Pancreas (tissue), 10 donors: ENCODE measurements at places on chromosomes 2 and 18.

DNA sequence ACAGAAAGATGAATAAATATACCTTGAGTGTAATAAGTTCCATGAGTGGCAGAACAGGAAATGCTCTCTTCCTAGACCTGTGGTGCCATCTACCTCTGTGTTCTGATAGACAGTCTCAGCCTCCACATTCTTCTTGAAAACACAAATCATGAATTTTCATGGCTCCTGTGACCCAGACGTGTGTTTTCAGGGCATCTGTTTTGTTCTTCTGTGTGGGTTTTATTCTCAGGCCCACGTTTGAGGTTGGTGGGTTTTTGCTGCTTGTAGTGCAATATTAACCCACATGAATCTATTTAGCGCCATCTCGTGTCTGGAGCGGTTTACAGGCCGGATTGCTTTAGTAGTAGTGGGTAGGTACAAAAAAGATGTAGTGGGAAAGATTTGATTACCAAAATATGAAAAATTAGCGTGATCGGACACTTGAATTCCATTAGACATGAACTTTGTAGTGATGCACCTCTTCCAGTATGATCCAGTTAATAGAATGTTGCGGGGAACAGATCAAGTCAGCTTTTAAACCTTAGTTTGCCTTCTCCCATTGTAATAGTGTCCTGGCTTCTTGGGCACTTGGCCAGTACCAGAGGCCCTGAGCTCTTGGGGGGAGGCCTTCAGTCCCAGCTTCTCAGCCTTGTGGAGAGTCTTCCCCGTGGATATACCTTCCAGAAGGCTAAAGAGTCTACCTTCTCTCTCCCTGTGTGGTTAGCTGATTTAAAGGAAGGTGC lies 256.5 kb downstream of the TPGS2 start:
- DNase-seq = no peak

DNA sequence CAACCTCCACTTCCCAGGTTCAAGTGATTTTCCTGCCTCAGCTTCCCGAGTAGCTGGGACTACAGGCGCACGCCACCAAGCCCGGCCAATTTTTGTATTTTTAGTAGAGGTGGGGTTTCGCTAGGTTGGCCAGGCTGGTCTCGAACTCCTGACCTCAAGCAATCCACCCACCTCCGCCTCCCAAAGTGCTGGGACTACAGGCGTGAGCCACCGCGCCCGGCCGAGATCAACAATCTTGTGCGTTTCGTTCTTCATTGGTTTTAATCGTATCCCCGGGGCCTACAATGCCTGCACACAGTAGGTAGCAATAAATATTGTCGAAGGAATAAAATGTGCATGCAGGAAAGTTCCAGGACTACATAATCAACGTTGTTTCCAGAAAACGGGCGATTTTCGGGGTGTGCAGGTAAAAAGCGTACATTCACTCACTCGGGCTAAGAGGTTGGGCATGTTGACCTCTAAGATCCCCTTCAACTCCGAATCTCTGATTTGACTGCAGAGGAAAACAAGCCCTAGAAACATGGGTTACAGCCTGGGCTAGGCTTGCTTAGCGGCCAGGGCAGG lies 2.7 kb upstream of the SOS1 start:
- DNase-seq = no peak

DNA sequence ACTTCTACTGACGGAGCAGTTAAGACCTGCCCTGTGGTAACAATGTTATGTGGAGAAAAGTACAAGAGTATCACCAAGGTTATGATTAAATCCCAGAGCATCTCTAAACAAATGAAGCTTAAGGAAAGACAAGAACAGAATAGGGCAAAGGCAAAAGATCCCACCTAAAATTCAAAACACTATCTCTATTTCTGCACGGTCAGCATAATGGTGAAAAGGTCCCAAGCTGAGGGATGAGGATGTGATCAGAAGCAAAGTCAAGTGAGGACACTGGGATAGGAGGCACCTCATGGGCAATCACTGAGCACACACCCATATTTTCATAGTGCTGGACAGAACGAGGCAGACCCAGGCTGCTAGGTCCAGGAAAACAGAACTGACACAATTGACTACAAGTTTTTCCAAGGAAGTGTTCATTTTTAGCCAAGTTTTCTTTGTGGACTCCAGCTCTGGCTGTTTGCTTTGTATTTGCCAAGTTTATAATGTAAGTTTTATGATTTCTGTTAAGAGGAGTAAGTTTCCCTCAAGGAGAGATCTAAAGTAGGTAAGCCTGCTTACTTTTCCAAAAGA lies 77.8 kb downstream of the NCKAP5 start:
- DNase-seq = no peak

DNA sequence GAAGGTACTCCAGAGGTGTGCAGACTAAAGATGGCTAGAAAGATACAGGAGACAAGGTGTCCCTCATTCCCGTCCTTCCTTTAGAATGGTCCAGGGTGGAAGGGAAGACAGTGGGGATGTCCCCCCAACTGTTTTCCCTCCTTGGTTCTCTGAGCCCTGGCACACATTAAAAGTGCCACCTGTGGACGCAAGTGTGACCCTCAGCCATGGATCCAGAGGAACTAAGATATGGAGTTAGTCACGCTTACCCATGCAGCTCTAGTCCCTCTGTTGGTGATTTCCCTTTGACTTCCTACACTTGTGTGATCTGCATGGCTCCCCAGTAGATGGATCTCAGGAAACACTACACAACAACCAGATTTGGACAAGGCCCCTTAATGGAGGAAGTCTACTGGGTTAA lies 113.1 kb upstream of the SRD5A2 start:
- DNase-seq = no peak

- DNase-seq = no peak
Observed at GRCh38 chr18:76169733-76170132, 325.3 kb downstream of the ZNF516 start.

DNA sequence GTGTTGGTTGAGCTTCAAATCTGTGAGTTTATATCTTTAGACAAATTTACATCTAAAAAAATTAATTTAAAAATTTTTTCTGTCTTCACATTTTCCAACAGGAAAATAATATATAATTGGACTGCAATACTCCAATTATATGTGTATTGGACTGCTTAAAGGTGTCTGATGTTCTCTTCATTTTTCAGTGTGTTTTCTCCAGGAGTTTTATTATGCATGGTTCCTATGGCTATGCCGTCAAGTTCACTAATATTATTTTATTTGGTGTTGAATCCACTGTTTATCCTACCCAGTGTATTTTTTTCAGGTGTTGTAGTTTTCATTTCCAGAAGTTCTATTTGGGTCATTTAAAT lies 62.1 kb upstream of the CTLA4 start:
- DNase-seq = no peak

DNA sequence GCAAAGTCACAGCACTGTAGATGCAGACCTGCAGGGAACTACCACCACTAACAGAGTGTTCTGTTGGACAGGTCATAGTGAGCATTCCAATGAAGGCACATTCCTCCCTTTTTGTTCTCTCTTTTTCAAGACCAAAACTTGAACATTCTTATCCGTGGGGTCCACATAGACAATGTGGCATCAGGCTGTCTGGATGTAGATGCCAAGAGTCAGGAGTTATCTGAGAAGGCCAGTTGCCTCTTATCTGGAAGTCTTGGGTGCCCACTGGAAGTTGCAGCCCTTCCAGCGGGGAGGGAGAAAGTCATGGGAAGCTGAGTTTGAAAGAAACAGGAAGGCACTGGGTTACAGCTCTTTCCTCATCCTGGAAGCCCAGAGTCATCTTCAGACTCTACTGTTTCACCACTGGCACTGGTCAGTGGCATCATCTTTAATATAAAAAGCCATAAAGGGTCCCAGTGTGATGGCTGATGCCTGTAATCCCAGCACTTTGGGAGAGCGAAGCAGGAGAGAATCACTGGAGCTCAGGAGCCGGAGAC lies 61.4 kb downstream of the FAM161A start:
- DNase-seq = no peak

DNA sequence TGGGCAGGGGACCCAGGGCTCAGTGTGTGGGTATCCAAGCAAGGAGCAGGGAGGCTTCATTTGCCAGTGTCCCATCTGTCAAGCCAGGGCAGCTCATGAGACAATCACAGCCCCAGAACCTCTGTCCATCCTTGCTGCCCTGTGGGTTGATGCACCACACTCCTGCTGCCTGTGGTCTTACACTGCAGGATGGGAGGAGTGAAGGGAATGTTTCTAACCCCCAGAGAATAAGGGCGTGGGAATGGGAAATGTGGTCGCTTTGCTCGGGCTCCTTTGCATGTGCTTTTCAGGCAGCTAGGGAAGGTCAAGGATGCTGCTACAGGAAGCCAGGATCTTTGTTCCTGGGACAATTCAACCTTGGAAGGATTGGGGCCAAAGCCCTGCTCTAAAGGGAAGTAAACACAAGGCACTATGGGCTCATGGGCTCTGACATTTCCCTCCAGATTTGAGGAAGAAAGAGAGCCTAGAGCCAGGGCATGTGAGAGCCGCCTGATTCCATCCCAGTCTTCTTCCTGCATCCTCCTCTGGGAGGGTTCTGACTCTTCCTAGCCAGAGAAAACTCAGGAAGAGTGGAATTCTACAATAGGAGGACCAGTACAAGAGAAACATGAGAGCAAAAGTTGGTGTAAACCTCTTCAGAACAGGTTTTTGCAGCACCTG lies 18.8 kb upstream of the MAP3K20 start:
- no peak for DNase-seq

- no peak for DNase-seq
Observed at GRCh38 chr2:119574108-119574815, 30.0 kb downstream of the CFAP221 start.

DNA sequence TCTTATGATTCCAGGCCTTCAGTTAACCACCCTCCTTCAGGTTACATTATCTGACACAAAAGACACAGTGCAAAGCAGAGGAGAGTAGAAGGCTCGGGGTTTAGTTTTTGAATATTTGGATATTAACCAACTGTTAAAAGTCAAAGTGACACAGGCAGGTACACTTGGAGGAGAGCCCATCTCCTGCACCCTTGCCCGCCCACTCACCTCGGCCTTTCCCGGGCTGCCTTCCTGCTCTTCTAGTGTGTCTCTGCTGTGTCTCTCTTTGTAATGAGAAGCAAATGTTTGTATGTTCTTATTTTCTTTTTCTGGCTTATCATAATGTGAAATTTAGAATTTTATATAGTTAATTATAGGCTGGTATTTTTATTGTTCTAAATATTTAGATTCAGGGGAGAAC lies 35.1 kb downstream of the ZNF236 start:
- DNase-seq = no peak

DNA sequence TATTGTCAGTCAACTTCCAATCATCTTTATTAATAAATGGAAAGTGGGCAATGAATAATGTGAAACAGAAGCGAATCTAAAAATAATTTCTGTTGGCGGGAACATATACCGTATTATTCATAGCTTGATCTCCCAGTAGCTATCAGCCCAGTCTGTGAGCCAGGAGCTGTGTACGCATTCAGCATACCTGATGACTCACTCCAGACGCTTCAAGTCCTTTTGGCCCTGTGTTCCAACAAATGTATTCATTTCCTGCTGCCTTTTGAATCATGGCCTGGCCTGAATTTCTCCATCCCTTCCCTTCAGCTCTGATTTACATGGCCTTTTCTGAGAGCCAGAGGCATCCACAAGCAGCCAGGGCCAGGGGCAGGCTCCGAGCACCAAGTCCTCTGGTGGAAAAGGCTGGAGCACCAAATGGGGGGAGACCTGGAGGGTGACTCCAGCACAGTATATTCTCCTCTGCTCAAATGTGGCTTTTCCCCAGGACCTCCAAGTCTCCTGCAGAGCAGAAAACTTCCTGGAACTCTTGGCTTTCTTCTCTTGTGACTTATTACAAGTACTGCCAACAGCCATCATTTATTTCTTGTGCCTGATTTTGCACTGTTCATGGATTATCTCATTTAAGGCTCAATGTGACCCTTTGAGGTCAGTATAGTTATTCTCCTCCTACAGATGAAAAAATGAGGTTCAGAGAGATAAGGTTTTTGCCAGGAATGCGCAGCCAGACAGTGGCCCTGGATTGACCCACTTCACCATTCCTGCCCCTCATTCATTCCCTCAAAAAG lies 108.7 kb downstream of the EN1 start:
- DNase-seq = peak; percentile 45

DNA sequence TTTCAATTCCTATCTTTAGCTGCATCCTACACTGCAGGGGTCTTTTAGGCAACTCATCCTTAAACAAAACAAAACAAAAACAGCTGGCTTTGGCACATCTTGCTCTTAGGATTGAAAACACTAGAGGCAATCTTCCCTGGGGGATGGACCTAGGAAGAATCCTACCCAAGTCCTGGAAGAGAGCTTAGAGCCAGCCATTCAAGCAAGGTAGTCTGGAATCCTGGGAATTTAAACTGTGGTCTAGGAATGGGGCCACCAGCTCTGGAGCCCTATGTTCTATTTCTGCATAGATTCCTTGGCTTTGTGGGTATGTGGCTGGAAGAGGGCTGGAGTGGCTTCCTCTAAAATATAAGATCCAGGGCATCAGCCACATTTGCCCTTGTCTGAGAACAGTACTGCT lies 27.7 kb downstream of the MYL1 start:
- no peak for DNase-seq

DNA sequence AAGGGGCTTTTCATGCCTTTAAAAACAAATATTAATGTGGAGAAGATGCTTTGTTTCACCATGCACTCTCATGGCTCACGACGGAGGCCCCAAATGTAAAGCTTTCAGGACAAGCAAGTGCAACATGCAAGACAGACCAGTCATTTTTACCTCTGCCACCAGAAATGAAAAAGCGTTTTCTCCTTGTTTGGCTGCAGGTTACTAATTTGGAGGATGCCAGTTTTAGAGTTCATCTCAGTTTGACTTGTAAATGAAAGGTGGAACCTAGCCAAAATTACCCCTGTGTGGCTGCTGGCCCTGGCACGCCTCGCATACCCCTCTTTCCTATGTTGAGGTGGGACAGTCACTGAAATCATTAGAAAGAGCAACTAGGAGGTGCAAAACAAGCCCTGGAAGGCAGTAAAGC lies 138.6 kb downstream of the BCL2 start:
- DNase-seq = no peak

DNA sequence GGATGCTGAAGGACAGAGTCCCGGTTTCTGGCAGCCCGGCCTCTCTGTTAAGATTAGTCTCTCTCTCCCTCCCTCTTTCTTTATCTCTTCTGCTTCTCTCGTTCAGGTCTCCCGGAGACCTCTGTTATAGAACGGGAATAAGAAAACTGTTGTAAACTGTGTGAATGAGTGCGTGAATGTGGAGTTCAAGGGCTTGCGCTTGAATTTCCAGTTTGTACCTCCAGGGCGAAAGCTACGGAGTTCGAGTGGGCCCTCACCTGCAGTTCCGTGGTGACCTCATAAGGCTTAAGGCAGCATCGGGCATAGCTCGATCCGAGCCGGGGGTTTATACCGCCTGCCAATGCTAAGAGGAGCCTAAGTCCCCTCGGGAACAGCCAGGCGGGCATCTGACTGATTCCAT lies 26.4 kb downstream of the SKA1 start:
- DNase-seq = no peak
